ENCODE measurements at places on chromosomes 2 and 18.

GRCh38 chr18:56307354-56308170, 330.8 kb downstream of the TXNL1 start:
- DNase-seq: no peak

GRCh38 chr2:3188405-3188946, 189.1 kb downstream of the EIPR1 start:
- no peak for DNase-seq

GRCh38 chr2:130848526-130849210, 12.0 kb downstream of the ARHGEF4 start:
- peak; percentile 63 for DNase-seq

DNA sequence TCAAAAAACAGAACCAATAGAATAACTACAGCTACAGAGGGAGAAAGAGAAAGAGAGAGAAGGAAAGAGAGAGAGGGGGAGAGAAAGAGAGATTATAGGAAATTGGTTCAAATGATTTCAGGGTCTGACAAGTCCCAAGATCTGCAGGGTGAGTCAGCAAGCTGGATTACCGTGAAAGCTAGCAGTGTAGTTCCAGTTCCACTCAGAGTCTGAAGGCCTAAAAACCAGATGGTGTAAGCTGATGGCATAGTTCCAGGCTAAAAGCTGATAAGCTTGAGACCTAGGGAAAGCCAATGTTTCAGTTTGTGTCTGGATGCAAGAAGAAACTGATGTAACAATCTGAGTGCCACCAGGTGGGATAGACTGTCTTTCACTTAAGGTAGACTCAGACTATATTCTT, 397.7 kb downstream of the TRIB2 start:
- no peak for DNase-seq

DNA sequence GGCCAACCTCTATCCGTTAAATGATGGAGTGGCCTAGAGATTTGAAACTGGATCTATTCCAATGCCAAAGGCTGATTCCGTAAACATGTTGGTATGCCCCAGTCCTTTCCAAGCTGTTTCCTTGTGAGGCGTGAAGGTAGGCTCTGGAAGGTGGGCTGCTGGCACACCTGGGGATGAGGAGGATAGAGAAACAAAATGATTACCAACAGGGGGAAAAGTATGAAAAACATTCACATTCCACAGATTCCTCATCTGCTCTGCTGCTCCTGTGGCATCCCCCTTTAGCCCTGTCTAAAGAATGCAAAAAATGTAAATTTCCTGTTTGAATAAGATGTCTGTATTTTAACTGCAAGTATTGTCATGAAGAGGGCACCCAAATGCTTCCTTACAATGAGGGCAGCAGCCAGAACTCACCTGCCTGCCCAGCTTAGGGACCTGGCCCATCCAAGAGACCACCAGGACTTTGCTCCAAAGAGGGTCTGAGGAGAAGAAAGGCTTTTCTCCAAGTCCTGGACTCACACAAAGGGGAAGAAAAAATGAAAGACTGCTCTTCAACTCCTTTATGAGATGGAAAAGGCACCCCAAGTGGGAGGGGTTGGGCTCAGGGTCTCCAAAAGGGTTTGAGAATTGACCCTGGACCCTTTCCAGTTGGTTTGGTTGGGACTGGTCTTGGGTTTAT, 132.3 kb upstream of the PELI1 start:
- DNase-seq: no peak

- DNase-seq: no peak
Observed at GRCh38 chr2:159553727-159554126, 62.6 kb downstream of the BAZ2B start.

DNA sequence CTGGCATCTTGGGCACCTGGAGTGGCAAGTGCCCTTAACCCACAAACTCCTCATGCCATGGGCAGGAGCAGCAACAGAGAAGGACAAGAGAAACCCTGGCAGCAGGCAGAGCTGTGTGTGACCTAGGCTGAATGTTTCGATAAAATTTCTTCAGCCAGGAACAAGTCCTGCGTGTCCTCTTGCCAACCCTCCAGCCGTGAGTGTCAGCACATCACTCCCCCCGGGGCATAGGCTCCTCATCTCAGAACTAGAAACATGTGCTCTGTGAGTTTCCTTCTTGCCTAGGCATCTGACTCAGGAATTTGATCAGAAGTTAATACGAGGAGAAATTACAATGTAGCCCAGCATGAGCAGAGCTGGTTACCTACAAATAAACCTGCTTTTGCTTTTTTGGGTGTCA, 2.2 kb downstream of the ABCG8 start:
- no peak for DNase-seq

DNA sequence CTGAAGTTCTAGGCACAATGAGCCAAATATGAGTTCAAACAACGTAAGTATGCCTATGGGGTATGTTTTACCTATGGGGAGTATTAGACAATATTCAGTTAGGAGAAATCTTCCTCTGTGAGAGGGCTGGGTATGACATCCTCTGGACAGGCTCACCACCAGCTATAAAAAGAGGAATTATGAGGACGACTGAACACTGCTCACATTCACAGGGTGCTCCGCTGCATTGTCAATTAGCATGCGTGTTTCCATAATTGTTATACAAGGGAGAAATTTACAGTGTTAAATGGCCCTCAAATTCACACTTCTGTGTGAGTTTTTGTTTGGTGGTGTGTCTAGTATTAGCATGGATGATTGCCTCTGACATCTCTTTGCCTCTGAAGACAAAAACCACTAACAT, 700.4 kb downstream of the BCL11A start:
- no peak for DNase-seq

DNA sequence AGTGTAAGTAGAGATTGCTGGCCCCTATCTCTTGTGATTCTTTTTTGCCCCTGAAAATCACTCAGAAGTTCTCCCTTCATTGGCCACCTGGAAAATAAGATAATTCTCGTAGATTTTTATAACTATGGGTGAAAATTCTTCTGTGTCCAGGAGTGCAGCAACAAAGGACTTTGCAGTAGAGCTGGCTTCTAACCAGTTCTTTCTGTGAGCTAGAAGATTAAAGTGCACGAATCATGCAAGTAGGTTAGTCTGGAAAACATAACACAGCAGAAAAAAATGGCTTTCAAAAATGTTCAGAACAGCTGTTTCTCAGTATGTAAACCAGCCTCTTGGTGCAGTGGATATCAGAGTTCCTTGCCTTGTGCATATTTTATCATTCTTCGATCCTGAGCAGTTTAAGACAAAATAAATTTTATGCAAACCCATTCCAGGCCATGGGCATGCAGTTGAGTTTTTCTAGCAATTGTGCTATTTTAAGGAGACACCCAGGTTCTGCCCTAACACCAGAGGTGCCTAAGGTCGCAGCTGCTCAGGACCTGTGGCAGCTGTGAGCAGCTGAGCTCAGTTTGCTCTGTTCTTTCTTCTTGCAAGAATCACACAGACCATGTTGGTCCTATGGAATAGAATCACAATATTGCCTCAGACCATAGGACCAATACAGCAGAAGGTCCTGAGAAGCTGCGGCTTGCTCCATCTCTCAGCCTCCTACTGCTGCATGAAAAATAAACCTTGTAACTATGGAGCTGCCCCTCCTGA, 80.9 kb upstream of the BCL2L11 start:
- no peak for DNase-seq

GRCh38 chr2:167750675-167751074, 496.7 kb downstream of the STK39 start:
- no peak for DNase-seq

GRCh38 chr2:148653437-148653836, 8.9 kb downstream of the EPC2 start:
- DNase-seq: no peak

- no peak for DNase-seq
Observed at GRCh38 chr2:142840436-142840835, 37.0 kb upstream of the KYNU start.

DNA sequence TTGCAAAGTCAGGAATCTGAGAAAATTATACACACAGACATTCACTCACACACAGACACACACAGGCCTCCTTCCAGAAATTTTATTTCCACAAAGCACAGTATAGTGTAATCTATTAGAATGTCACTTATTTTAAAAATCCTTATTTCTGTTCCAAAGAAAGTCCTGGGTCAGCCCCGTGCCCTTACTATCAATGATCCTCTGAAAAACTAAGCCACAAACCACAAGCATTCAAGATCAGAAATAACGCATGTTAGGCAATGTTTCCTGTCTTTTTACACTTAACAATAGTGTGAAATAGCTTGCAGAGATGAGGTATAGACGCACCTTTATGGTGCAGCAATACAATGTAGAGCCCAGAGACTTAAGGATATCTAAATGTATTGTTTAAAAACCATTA, 25.8 kb downstream of the TBC1D8 start:
- no peak for DNase-seq

DNA sequence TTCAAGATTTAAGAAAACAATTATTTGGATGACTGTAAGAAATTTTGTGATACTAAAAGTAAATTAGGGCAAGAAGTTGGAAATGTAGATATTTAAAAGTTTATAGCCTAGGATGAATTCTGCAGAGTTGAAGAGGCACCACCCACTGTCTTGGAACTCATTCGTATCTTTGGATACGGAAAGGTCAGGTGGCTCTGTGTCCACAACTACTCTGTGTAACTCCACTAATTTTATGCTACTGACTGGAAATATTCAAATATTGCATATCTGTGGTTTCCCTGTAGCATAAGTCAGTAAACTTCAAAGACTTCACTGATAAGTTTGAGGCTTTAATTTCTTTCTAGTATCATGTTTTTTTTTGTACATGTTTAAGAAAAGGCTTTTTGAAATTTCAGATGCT, 156.9 kb upstream of the RPRM start:
- DNase-seq: no peak

GRCh38 chr2:120461546-120462537, 115.9 kb downstream of the INHBB start:
- no peak for DNase-seq

GRCh38 chr2:109521233-109522062, 92.3 kb downstream of the SEPTIN10 start:
- peak; percentile 55 for DNase-seq

DNA sequence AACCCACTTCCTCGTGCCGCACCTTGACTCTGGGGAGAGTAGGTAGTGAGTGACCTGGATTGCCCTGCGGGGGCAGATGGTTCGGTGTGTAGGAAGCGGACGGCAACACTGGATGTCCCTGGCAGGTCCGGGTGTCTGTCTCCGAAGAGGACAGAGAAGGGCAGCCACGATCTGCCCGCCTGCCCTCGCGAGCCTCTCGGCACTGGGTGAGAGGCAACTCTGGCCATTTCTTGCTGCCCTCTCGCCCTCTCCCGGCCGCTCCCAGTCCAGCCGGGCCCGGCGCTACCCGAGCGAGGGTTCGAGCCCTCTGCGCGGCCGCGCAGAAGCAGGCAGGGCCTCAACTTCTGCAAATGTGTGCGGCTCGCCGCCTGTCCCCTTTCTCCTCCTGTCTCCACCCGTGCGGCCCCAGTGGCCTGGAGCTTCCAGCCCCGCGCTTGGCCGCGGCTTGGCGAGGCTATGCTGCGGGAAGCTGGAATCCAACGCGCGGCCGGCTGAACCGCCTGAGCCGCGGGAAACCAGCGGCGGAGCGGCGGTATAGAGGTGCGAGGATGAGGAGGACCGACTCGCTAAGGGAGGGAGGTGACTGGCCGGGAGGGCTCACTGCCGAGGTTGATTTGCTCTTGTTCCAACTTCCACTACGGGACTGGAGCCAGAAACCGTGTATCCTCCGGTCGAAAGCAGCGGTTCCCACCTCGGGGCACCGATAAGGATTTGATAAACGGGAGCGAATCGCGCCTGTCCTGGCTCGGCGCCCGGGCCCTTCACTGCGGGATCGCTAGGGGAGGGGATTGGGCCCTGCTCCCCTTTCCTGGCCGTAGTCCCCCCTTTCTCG, 1.5 kb downstream of the EPAS1 start:
- no peak for DNase-seq

DNA sequence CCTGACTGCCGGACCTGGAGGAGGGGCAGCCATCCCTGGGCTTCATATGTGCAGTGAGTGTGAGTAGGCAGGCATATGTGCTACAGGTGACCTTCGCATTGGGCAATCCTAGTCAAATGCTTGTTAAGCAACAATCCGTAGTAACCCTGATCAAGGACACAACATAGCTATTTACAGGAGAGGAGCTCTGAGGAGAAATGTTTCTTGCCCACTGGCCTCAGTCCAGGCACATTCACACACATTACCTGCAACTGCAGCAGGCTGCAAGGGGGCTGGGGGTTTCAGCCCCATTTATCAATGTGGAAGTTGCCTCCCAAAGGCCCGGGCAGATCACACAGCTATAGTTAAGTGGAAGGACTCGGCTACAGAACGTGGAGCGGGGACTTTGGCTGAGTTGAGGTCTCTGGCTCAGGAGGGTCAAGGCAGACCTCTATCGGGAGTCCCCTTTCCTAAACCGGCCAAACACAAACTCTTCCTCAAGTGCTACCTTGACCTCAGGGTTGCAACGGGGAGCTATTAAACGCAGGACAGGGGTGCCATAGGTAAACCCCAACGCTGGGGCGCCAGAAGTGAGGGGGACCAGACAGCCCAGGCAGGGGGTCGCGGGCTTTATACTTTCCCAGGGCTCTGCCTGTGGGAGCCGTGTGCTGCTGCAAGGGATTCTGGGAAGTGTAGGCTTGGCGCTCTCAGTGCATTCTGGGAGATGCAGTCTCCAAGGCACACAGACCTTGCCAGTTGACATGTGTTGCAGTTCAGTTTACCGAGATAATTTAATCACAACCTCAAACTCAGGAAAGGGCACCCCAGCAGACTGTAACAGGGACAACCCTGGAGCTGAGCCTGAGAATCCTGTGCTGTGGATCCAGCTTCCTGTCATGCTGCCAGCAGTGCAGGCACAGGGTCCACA, 9.4 kb downstream of the KHK start:
- peak; percentile 77 for DNase-seq

GRCh38 chr2:170523506-170523905, 191.6 kb upstream of the SP5 start:
- DNase-seq: no peak

- no peak for DNase-seq
Observed at GRCh38 chr2:18180912-18181311, 302.4 kb downstream of the KCNS3 start.

GRCh38 chr2:66573416-66573815, 138.5 kb downstream of the MEIS1 start:
- DNase-seq: no peak

- DNase-seq: no peak
Observed at GRCh38 chr2:127216095-127216494, 4.0 kb downstream of the CYP27C1 start.

DNA sequence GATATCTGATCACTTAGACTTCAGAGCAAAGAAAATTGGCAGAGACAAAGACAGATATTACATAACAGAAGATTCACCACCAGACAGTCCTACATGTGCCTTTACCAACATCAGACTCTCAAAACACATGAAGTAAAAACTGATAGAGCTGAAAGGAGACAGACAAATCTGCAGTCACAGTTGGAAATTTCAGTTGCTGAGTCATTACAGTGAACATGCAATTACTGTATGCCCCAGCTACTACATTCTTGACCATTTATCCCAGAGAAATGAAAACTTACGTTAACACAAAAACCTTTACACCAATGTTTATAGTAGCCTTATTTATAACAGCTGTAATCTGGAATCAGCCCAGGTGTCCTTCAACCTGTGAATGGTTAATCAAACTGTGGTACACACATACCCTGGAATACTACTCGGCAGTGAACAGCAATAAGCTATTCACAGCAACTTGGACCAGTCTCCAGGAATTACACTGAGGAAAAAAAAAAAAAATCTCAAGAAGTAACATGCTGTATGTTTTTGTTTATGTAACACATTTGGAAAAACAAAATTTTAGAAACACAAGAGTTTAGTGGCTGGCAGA, 7.5 kb upstream of the SCLY start:
- no peak for DNase-seq

- no peak for DNase-seq
Observed at GRCh38 chr2:118222672-118223421, 134.6 kb downstream of the INSIG2 start.

- DNase-seq: no peak
Observed at GRCh38 chr18:44171301-44171700, 509.4 kb upstream of the SETBP1 start.

GRCh38 chr2:64456293-64456692, 2.3 kb downstream of the LGALSL start:
- peak; percentile 38 for DNase-seq

Data from posterior cingulate gyrus (tissue), 11 donors.